ENCODE measurements at places on chromosomes 7 and 10.
A peak's percentile ranks its signal among the peaks of the same experiment; 100 is the strongest.

DNA sequence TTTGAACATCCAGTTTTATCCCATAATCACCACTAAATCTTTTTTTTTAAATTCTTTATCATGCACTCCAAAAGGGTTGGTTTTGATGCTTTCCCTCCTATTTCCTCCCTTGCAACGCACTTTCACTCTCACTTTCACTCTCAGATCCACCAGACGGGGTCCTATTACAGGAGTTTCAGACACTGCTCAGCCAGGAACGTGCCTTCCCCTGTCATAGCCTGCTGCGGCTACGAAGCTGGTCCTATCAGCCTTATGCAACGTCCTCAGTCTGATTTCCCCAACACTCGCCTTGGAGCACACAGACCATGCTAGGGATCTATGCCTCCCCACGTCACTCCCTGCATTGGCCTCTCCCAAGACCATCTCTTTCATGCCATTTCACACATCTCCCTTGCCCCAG lies 23.4 kb downstream of the ZPBP start:
- peak; percentile 24 for DNase-seq

DNA sequence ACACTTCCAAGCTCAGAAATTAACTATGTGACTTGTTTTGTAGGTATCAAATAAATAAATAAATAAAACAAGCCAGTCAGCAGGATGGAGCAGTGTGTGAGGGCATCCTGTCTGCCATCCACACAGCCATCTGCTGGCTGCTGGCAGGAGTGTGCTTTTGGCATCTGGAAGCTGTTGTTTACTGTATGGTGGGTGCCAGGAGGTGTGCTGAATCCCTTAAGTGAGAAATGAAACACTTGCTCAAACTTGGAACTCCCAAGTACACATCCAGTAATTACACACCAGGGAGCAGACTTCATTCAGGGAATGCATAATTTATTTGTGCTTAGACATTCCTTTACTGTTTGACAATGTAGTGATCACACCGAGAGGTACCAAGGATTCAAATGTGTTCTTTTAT lies 16.9 kb upstream of the TAX1BP1 start:
- DNase-seq = peak; percentile 11

GRCh38 chr10:86162696-86163400 lies 203.7 kb downstream of the GRID1 start:
- DNase-seq = no peak

- no peak for DNase-seq
Measured at GRCh38 chr7:79822620-79823240, 311.9 kb upstream of the GNAI1 start.

DNA sequence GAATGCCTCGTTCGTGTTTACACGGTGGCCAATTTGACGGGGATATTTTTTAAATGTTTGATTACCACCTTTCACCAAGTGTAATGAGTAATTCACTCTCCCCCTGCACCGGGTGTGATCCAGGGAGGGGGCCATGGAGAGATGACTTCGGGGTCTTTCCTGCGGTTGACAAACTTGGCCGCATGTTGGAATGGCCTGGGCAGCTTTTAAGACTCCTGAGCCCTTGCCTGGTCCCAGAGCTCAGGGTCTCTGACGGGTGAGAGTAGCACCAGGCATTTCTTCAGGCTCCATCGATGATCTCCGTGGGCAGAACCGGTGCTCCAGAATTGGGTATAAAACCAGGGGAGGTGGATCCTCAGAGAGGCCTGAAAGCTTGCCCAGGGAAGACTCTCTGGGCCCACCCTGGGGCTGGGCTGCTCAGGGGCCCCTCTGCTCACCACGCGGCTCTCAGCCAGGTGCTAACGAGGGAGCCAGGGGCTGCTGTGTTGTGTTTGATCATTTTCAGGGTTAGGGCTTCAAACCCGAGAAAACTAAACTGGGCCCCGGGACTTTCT lies 882 bp downstream of the ZNF282 start:
- DNase-seq = no peak

DNA sequence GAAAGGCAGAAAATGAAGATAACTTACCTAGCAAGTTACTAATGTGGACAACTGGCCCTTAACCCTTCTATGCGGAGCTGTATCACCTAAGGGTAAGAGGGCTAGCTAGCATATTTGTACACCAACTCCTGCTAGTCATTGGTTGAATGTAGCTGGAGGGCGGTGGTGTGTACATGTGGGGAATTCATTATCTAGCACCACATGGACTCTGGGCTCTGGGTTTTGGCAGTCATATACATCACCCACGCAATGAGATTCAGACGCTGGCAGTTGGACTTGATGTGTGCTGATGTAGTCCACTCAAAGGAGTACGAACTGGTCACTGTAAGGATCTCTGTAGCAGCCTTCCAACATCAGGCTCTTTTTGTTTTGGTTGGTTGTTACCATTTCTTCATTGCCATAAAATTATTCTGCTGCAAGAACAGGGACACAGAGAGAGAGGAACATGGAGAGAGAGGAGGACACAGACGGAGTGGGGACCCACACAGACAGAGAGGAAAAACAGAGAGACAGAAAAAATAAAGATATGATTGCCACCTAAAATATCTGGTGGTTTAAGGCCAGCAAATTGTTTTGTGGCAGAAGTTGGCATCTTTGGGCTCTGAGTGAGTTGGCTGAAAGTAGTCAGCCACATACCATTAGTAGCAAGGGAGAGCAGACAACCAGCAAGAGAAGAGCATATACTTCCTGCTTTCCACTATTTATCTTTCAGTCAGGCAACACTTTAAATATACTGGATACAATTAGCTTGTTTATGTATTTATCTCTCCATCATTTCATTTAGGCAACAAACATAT lies 76.7 kb upstream of the MTPN start:
- no peak for DNase-seq

GRCh38 chr7:100933734-100934133 lies 15.6 kb upstream of the MUC3A start:
- DNase-seq = no peak

GRCh38 chr10:58322072-58322834 lies 12.6 kb upstream of the UBE2D1 start:
- DNase-seq = peak; percentile 59

- no peak for DNase-seq
Measured at GRCh38 chr7:39540320-39540719, 25.9 kb upstream of the YAE1 start.

DNA sequence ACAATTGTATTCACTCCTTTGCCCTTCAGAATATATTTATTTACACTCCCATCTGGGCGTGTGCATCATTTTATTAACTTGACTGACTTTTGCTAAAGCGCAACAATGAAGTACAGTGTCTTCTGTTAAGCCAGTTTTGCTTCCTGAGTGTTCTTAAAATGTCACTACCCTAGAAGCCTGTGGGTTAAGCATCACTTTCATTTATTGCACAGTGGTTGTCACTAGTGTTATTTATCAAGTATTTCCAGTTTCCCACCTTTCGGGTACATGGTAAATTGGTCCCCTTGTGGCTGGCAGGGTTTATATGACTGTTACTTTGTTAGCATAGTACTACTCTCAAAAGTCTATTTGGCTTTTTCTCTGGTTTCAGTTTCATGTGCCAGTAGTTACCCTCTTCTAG lies 3.3 kb downstream of the HILPDA start:
- DNase-seq = no peak

- DNase-seq = peak; percentile 99
Measured at GRCh38 chr10:91613411-91614187, 19.3 kb downstream of the PPP1R3C start.

DNA sequence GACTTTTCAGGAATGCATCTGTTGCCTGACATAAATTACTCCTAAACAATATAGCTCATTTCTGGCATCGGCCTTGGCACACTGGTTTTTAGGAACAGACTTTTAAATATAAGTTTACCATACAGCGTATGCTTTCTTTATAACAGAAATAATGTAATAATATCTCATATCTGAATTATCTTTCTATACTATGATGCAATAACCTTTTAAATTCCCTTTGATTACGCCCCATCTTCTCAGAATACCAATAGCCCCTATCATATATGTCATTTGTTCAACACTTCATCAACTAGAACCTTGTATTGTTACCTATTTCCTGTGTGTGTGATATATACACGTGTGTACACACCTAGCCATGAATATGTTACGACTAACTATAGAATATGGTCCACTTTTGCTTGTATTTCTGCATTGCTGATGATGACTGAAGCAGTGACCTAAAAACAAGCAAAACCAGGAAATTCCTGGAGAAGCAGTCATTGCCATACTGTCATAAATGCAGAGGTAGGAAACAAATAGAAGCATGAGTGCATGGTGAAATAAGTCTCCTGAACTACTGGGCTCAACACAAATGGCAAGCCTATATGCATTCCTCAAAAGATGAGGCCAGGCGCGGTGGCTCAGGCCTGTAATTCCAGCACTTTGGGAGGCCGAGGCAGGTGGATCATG lies 618.4 kb upstream of the NRP1 start:
- DNase-seq = peak; percentile 73

DNA sequence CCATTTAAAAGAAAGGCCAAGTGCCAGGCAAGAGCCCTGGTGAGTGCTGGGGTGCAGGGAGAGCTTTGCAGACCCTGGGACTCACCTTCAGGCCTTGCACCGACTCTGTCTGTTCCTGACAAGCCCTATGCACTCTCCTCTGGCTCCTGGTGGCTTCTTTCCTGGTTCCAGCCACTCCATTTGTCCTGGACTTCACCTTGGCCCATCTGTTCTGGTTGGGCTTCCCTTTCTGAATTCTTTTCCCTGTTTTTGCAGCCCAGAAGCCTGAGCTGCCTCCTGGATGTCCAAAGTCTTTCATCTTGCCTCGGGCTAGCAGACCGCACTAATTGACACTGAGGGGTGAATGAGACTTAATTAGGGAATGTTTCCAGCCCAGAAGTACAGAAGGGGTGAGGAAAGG lies 60.5 kb downstream of the PYROXD2 start:
- DNase-seq = no peak

GRCh38 chr7:15567652-15568051 lies 5.8 kb upstream of the AGMO start:
- no peak for DNase-seq

- DNase-seq = no peak
Measured at GRCh38 chr7:121503730-121504129, 107.6 kb upstream of the FAM3C start.

- DNase-seq = no peak
Measured at GRCh38 chr7:44403775-44404174, 78.4 kb upstream of the CAMK2B start.

- DNase-seq = no peak
Measured at GRCh38 chr10:8315619-8316021, 261.1 kb downstream of the GATA3 start.

GRCh38 chr10:13340626-13341376 lies 7.3 kb downstream of the SEPHS1 start:
- no peak for DNase-seq

- DNase-seq = no peak
Measured at GRCh38 chr7:11217848-11218565, 244.3 kb downstream of the PHF14 start.

DNA sequence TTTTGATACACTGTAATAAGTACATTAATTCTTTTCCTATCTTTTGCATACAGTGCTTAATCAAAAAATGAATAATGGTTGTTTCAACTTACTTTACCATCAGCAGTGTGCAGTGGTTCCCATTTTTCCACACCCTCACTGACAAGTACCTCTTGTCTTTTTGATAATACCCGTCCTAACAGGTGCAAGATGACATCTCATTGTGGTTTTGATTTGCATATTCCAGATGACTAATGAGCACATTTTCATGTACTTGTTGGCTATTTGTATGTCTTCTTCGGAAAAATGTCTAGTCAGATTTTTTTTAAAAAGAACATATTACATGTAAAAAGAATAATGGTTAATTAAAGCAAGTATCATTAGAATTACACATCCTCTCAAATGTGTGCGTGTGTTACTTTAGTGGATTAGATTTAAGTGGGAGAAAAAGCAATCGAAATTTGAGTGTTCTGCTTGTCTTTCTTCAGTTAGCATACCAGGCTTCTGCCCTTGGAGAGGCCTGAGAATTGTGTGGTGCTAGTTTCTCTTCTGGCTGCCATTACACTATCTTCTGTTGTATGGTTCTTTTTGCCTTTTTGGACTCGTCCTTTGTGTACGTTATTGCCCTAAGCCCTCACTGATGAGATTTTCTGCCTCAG lies 291.2 kb downstream of the AUTS2 start:
- DNase-seq = peak; percentile 16

- no peak for DNase-seq
Measured at GRCh38 chr7:158783595-158783994, 45.7 kb downstream of the ESYT2 start.

- peak; percentile 3 for DNase-seq
Measured at GRCh38 chr7:115047958-115048720, 126.2 kb downstream of the MDFIC start.

DNA sequence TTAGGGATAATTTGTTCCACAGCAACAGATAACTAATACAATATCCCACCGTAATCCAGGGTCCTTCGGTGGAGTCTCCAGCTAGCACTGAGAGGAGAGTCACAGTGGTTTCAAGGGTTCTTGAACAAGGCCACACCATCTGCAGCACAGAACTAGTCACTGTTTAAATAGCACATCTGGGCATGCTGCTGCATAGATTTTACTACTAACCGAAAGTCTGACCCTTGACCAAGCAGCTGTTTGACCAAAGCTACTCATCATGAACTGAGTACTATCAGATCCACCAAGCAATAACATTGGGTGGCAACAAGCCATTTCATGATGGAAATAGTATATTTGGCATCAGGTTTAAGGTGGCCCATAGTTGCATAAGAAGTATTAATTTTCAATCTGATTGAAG lies 53.2 kb downstream of the ANKMY2 start:
- no peak for DNase-seq

- no peak for DNase-seq
Measured at GRCh38 chr10:82245157-82245556, 370.2 kb downstream of the NRG3 start.

- DNase-seq = no peak
Measured at GRCh38 chr10:87987206-87987605, 123.8 kb downstream of the PTEN start.

- no peak for DNase-seq
Measured at GRCh38 chr10:101566333-101567164, 21.5 kb downstream of the POLL start.

DNA sequence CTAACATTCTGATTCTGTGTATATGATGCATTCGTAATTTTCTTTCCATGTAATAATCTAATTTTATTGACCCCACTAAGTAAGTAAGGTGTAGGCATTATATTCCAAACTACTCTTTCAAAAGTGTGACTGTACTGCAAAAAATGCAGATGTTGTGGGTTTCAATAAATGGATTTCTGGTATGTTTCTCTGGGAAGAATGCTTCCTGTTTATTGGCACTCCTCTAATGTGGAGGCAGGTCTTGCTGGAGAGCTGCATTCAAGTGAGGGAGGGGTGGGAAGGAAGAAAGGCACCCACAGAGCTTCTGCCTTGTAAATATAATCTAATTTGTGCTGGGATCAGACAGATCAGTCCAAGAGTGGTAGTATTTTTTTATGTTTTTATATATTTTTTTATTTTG lies 23.9 kb downstream of the ST7 start:
- peak; percentile 21 for DNase-seq

GRCh38 chr10:83820033-83820432 lies 319.3 kb upstream of the GHITM start:
- no peak for DNase-seq
